Inflammatory macrophage treated with lipopolysaccharide for 1 hour (primary cell): ENCODE measurements at places on chromosomes 13 and 19.

DNA sequence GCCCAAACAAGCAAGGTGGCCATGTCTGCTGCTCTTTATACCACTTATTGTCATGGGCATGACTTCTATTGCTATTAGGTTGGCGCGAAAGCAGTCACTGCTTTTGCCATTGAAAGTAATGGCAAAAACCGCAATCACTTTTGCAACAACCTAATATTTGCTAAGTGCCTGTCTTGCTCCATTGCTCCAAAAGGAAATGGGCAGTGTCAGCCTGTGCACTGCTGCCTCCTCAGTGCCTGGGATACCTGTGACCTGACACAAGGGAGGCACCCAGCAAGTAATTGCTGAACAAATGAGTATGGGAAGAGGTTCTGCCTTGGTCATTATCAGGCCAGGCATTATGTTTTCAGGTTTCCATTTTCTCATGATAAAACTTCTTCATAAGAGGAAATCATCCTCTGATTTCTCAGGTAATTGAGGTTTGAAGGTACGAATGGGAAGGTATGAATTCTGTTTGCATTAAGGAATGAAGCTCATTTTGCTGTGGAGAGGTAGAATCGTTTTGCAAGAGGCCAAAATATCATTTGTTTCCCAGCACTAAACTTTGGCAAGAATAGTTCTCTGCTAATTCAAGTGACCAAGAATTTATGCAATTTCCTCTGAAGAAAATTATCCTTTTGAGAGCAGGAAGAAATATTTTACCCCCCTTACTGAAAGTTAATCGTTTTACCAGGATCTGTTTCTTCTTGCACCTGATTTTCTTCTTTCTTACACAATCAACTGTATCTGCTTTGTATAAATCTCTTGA is 128.4 kb upstream of the SPRY2 start:
- DNase-seq, result no peak

- no peak for DNase-seq
Measured at GRCh38 chr13:41267106-41267505, 3.7 kb upstream of the MTRF1 start.

DNA sequence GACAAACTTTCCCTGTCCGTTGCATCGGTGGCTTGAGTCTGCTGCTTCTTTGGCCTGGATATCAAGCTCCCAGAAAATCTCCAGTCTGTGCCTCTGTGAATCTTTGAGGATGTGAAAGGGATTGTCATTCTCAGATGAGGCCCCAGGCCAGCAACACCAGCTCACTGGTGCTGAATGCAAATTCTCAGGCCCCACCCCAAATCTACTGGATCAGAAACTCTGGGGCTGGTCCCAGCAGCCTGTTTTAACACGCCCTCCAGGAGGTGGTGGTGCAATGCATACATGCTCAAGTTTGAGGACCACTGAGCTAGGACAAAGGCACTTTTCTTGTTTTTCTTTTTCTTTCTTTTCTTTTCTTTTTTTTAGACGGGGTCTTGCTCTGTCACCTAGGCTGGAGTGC is 23.6 kb downstream of the TNFSF11 start:
- DNase-seq, result no peak

DNA sequence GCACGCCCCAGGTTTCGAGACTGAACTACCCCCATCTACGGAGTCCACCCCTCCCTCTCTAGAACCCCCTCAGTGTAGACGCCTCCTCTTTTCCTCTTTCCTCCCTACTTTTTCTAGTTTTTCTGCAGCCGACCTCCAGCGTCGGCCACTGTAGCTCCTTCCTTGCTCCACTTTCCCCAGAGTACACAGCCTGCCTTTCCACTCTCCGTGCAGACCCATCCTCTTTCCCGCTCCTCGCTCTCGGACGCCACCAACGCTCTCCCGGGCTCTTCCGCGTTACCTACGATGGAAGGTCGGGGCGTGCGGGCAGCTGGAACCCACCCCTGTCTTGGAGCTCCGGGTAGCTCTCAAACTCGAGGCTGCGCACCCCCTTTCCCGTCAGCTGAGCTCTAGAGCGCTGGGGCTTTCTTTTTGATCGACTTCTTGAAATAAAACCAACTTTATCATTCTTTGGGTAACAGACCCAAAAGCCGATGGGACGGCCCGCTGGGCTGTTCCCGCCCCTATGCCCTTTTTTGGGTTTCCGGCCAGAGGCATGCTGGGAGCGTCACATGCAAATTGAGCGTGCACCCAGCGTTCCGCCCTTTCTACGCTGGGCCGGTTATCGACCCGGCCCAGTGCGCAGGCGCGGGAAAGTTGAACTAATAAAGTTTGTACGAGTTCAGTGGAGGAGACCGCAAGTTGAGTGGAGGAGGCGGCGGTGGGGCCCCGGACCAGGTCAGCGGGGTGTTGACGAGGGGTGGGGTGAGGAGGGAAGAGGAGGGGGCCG is at the start of the genes BCL2L12 and IRF3:
Gene BCL2L12, plus strand, starts transcription at position 583 of the 769 bp plus-strand sequence. CDS start 760 bp downstream, outside the sequence.
Gene IRF3, minus strand, starts transcription at position 507 of the 769 bp plus-strand sequence. CDS start 1,019 bp downstream, outside the sequence.
- peak; percentile 94 for DNase-seq

DNA sequence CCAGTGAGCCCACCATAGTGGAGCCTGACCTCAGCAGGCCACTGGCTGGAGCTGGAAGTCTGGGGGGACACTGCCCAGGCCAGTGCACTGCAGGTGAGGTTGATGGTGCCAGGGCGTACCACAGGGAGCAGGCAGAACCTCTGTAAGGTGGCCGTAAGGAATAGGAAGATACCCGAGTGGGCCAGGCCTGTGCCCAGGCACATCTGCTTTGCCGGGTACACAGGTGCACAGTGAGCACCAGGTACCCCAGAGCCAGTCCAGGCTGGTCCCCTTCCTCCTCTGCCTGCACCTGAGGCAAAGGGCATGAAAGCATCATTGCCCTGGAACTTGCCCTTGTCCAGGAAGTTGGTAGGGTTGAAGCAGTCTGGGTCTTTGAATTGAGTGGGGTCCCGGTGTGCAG is 9.5 kb downstream of the EGLN2 start:
- DNase-seq, result no peak

DNA sequence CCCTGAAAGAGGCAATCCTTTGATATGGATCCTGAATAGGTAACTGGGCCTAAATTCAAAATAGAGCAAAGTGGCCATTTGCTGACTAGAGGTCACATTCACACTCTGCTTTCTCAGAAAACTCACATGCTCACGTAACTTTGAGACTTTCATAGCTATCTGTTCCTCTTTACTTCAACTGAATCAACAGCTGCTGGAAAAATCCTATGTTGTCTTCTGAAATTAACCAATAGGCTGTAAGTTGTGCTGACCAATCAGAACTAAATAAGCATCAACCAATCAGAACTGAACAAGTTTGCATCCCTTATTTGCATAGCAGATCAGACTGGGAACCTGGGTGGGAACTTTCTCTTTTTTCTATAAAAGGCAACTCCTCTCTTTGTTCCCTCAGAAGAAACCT is 24.0 kb upstream of the TBC1D4 start:
- peak; percentile 29 for DNase-seq

DNA sequence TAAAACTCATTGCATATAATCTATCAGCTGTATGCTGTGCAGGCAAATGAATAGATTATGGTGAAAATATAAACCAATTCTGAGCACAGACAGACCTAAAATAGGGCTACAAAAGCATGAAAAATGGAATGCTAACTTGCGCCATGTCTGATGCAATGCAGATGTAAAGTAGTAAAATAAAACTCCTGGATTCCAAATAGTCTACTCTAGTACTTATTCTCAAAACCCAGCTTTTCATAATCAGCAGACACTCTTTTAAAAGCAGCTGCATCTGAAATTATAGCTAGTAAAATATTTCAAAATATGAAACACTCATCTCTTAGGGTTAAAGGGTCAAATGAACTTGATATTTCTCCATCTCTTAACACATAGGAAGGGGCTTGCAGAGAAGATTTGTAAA is 4.7 kb upstream of the POMP start:
- DNase-seq, result no peak

DNA sequence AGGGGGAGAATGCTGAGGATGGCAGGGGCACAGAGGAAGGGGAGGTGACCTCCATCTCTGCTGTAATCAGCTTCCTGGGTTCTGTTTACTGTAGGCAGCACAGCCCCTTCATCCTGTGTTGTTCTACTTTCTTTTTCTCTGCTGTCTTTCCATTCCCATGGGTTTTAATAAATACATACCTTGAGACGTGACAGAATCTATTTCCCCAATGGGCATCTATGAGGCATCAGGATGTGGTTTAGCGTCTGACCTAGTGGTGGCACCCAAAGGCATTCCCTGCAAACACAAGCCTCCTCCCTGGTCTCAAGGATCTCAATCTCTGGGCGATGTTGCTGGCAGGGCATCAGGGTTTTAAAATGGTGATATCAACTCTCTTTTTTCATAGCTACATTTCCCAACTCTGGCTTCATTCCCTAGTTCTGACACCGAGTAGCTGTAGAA is 60.8 kb downstream of the ALOX5AP start:
- DNase-seq, result no peak

GRCh38 chr19:35300339-35300649 is 8.3 kb downstream of the MAG start:
- no peak for DNase-seq

DNA sequence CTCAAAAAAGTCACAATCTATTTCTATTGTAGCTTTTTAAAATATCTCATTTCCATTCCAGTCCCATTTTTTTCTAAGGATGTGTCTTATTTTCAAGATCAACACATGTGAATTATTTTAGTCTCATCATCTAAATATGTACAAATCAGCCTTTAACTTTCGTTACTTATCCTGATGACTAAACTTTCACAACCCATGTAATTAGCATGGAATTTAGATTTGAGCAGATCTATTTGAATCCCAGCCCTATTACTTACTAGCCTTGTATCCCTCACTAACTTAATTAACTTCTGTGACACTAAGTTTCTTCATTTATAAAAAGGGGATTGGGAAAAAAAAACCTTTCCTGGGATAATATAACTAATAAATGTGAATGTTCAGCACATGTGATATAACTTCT is 81.1 kb downstream of the UFM1 start:
- DNase-seq, result no peak

GRCh38 chr19:40217934-40218890 is at the start of gene TTC9B:
TTC9B (minus strand) TSS chr19:40218384; CDS start chr19:40218381, 3 bp downstream.
- peak; percentile 9 for DNase-seq
